Muscle of arm (tissue), 14 donors: ENCODE measurements at places on chromosomes 5 and 9.

DNA sequence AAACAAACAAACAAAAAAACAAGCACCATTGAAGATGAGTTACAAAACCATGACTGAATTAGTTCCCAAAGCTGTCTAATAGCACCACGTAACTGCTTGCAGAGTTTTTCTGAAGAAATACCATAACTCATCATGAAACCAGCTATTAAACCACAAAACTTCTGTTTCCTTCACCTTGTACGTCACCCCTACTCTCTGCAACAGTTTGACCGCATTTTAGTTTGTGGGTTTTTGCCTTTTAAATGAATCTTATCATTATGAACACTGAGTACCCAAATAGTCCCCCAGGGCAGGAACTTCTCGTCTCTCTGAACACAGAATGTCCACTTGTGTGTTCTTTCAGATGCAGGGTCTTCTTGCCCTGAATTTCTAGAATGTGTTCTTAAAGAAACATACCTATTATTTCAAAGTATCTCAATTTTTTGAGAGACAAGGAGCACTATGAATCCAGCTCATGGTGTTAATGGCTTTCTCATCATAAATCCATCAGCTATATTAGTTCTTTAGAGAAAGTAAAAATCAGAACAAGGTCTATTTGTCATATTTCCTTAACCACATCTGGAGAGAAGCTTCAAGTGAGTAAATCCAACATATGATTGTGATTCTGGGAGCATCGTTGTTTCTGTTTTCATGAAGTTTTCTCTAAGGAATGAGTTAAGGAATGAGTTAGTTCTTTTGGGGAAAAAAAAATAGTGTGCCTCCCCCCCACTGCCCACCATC, 210.6 kb downstream of the AUH start:
- DNase-seq: no peak

DNA sequence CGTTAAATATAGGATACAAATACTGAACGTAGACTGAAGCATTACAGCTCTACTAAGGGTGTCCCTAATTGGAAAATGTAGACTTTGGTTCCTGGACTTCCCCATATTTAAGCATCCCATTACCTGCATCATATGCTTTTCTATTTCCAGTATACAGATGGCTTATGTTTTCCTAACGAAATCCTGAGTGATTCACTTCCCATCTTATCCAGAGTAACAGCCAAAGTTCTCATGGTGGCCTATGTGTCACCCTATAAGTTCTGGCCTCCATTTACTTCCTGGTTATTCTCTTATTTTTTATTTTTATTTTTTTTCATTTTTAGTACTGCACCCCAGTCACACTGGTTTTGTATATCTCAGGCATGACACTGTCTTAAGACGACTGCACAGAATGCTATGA, 552.3 kb downstream of the PRDM9 start:
- DNase-seq: no peak

- peak; percentile 6 for DNase-seq
These were observed 82.1 kb upstream of the PITX1 start for GRCh38 chr5:135116160-135116561.

DNA sequence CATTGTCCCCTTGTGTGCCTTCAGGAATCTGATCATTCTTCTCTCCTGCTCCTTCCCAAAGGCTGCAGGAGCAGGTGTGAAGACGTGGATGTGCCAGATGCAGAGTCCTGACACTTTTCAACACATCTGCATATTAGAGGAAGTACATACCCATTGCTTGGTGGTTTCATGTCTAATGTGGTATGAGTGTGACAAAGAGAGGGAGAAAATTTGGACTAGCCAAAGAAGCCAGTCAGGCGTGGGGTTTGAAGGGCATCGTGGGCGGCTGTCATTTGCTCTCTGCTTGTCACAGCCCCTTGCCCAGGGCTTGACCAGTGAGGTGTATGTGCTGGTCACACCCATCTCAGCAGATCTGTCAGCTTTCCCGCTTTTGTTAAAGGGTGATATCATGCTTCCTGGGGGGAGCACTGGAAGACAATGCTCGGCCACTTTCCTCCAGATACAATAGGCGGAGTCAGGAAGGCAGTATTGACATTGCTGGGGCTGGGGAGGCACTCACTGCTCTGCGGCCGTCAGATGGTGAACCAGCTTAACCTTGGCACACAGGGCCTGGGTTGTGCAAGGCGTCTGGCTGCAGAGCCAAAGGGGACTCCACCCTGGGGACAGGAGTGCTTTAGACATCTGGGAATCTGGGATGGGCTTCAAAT, 8.6 kb downstream of the TEK start:
- DNase-seq: no peak

- DNase-seq: no peak
These were observed 63.3 kb downstream of the GALNT10 start for GRCh38 chr5:154253807-154254206.

GRCh38 chr5:97388794-97389193, 205.7 kb upstream of the RIOK2 start:
- no peak for DNase-seq

- DNase-seq: peak; percentile 95
These were observed at the start of gene IER5L for GRCh38 chr9:129177791-129178567. Gene IER5L (minus strand): TSS chr9:129178261. CDS start chr9:129178052, 209 bp downstream.

DNA sequence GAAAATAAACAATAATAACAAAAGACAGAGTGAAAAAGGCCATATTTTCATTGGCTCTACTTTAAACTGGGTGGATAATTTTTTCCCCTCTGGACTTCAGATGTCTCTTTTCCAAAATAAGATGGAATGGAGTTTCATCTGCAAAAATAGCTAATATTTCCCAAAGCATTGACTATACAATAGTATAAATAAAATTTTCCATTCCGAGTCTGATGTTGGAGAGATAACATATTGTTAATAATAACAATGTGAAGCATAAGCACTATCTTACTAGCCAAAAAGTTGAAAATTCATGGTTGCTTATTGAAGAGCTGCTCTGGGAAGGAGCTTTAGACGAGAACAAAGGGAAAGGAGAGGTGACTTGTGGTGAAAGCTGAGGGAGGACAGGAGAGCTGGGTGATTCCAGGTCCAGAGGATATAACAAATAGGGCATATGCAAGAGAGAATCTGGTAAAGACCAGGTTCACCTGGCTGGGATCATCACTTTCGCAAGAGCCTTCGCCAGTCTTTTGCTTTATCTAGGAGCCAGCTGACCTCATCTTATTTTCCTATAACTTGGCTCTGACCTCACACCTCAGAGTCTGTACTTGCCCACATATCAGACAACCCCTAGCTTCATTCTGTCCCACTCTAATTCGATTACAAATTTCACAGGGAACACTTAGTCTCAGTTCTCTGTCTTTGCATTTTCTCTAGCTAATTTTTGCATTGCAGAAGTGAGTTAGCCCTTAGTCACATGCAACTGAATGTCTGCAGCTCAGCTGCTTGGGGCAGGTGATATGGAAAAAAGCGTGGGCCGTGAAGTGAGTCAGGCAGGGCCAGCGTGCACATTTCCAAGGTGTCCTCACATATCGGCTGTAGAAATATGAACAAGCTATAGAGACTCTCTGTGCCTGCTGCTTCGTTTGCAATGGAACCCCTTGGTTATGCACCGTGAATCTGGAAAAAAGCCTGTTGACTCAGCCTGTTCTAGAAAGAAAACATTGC, 7.6 kb upstream of the ZNF474 start:
- no peak for DNase-seq

DNA sequence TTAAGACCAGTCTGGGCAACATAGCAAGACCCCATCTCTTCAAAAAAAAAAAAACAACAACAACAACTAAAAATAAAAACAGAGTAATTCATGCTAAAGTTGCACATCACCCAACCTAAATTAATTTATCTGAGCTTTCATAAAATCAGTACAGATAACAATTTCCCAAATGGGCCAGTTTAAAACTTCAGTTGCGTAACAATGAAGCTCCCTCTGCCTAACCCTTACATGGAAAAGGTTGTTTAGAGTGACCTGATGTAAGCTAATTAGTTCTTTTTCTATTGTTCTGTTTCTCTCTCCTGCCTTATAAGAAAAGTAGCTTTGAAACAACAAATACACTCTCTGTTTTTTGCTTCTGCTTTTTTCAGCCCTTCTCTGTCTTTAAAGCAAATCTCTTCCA, 46.2 kb upstream of the SLC28A3 start:
- DNase-seq: no peak

GRCh38 chr5:159511570-159511969, 181.3 kb upstream of the IL12B start:
- DNase-seq: no peak

- DNase-seq: no peak
These were observed 15.7 kb upstream of the IL6ST start for GRCh38 chr5:56010431-56010830.

DNA sequence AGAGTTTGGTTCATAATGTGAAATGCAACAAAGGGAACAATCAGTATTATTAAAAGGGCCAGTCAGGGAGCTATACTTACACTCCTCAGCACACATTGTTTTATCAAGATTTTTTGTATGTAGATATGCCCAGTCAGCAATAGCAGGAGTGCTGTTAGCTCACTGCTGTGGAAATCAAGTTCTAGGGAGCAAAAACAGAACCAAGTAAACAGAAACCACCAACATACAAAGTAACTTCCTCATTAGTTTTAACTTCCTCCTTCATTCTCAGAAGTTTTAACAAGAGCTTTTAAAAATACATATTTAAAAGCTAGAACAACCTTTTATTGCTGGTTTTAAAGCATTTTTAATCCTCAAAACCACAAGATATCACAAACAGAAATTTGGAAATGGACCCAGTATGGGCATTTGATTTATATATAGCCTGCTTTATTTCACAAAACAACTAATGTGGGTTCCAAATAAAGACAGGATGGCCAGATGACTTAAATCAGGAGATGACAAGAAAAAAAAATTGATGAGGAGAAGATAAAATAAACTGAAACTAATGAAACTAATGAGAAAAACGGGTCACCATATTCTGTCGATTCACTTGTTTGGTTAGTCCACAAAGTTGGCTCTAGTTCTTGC, 178.5 kb downstream of the ADAMTS12 start:
- DNase-seq: no peak

DNA sequence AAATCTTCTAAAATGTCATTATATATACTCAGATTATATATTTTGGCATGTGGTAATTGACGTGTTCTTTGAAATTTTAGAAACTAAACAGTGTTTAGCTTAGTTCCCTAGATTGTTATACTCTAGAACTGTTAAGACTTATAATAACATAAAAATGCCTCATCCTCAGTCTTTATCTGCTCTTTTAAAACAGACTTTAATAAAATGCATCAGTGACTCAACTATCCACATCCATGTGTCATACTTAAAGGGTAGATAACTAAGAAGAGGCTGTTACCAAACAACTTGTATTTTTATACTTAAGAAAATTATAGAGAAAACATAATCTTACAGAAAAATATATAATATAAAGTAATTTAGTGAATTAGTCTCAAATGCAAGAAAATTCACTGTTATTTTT, 15.2 kb downstream of the NFIL3 start:
- no peak for DNase-seq

GRCh38 chr9:75152416-75152815, 64.1 kb downstream of the OSTF1 start:
- DNase-seq: no peak

DNA sequence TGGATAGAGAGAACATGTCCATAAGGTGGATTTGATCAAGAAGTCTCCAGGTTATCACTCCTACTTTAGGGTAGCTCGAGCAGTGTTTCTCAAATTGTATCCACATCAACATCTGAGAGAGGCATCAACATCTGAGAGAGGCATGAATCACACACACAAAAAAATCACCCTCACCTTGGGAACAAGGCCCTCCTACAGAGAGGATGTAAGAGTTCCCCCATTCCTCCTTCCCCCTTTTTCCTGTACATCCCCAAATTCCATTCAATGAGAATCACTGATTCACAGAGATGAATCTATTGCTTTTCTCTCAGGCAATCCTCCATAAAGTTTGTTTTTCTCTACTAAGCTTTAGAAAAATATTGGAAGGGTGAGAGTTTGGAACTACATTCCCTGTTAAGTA, 233.4 kb upstream of the CDH6 start:
- no peak for DNase-seq

GRCh38 chr5:151427258-151427657, 20.1 kb upstream of the SLC36A1 start:
- no peak for DNase-seq

DNA sequence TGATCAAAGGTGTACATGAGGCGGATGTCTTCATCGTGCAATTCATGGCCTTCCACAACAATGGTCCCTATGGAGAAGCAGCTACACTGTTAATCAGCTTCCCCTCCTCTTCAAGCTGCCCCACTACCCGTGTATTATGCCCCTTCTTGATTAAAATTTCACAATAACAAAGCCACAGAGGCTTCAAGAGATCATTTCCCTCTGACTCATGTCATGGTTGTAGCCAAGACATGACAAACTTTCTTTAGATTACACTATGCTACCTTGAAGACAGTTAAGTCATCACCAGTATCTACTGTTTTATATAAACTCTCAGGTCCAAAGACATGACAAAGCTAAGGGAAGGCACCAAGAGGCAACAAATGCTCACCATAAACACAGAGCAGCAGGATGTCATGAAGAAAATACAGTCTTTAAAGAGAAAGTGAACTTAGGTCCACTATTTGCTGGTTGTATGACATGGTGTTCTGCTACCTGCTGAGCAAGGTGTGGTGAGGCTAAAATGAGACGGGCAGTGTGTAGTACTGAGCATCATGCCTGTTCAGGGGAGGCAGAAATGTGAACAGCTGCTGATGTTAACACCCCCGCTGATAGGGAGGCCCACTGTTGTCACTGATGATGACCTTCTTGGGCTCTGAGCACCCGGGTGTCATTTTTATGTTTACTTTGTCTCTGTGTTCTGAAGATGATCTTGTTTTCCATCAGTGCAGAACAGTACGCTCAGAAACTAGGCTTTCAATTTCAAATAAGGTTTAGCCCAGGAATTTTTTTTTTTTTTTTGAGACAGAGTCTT, 48.3 kb downstream of the IARS1 start:
- no peak for DNase-seq

- DNase-seq: no peak
These were observed 78.6 kb downstream of the ANXA1 start for GRCh38 chr9:73230251-73230650.

DNA sequence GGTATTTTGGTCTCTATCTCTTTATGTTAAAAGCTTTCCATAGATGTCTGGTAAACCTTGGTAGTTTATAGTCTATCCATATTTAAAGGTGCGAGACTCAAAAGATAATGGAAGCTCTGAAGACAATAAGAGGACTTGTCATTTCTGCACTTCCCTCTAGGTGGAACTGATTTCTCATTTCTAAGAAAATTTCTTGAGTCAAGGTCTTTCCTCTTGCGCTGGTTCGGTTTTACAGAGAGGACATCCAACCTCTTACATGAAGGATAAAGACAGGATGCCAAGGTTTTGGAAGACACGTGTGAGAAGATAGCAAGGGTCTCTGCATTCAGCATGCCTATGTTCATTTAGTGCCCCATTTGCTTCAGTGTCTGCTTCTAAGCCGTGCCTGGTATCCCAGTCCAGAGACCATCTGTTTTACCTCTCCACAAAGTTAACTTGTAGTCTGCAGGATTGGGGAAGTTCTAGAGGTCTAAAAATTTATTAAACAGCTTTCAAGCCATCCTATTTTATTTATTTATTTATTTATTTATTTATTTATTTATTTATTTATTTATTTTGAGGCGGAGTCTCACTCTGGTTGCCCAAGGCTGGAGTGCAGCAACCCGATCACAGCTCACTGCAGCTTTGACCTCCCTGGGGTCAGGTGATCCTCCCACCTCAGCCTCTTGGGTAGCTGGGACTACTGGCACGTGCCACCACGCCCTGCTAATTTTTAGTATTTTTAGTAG, 41.6 kb downstream of the KIAA1191 start:
- DNase-seq: no peak

GRCh38 chr5:35145691-35146317, 84.5 kb downstream of the PRLR start:
- DNase-seq: no peak
